ENCODE measurements at places on chromosomes 16 and 17. TPM values are rescaled to one million over a fixed set of nuclear protein-coding genes. Genes with fewer than 3 reads are reported as not detected.

- no peak for DNase-seq
Observed at GRCh38 chr17:66169839-66170238, 22.1 kb downstream of the CEP112 start.

- DNase-seq: no peak
Observed at GRCh38 chr16:57637424-57637823, 9.0 kb downstream of the ADGRG1 start.

GRCh38 chr16:78195797-78196196, 96.3 kb downstream of the WWOX start:
- no peak for DNase-seq

DNA sequence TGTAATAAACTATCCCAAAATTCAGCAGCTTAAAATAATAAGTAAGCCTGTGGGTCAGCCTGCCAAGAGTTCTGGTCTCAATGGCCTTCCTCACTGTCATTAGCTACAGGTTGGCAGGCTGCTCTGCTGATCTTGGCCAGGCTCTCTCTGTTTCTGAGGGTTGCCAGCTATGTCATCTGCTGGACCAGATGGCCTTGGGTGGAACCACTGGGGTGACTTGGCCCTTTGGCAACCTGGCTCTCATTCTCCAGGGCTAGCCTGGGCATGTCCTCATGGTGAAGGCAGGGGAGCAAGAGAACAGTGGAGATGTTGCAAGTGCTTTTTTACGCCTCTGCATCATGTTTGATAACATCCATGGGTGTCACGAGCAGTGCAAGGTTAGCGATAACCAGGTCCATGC, 13.9 kb downstream of the ITGAM start:
- peak; percentile 35 for DNase-seq

DNA sequence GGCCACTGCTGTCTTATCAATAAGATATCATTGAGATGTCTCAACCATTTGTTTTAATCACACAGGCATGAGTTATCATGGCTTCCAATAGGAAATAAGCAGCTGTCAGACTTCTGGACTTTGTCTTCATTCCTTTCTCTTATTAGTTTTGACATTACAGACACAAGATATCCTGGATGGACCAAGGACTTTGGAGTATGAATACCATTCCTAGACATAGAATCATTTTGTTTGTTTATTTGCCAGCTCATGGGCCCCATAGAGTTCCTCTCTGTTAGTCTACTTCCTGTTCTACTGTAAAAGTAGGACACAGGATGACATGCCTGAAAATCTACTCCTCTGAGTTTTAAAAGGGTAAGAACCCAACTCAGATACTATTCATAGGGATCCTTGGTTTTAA, 77.7 kb upstream of the KCNJ16 start:
- DNase-seq: no peak

The CPHXL2 gene
- total RNA-seq: not detected
